ENCODE measurements at places on chromosomes 7 and 10.

- DNase-seq, result no peak
Measured at GRCh38 chr10:44780426-44780825, 130.7 kb upstream of the TMEM72 start.

DNA sequence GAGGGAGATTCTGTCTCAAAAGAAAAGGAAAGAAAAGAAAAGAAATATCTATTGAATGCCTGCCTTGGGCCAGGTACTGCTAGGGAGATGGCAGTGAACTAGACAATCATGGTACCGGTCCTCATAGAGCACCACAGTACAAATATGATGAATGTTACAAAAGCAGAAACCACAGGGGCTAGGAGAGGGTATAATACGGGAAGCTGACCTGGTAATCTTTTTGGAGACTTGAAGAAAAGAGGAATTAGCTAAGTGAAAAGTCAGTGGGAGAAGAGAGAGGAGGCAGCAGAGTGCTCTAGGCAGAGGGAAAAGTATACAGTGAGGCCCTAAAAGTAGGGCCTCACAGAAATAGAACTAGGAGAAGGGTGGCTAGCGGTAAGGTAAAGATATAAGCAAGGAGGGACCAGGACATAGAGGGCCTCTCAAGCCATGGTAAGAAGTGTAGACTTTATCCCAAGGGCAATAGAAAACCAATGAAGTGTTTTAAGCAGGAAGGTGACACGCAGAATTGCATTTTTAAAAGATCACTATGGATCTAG is 42.8 kb upstream of the WNT8B start:
- no peak for DNase-seq

GRCh38 chr7:70506434-70506833 is 625.5 kb upstream of the GALNT17 start:
- no peak for DNase-seq

DNA sequence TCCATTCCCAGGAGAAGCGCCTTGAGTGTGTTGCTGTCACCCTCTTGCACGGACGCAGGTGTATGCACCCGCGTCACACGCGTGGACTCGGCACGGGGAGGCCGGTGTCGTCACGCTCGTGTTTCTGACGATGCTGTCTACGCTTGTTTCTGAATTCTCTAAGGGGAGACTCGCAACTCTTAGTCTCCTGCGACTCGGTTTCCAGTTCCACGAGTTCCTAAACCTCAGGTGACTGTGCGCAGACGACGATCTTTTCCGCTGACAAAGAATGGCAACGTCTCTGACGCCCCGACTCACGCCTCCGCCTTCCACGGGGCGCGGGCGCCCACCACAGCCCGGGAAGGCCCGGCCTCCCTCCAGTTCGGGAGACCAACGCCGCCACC is 579 bp downstream of the IDI1 start:
- no peak for DNase-seq

GRCh38 chr7:143388491-143389101 is 7.5 kb downstream of the ZYX start:
- DNase-seq, result no peak

DNA sequence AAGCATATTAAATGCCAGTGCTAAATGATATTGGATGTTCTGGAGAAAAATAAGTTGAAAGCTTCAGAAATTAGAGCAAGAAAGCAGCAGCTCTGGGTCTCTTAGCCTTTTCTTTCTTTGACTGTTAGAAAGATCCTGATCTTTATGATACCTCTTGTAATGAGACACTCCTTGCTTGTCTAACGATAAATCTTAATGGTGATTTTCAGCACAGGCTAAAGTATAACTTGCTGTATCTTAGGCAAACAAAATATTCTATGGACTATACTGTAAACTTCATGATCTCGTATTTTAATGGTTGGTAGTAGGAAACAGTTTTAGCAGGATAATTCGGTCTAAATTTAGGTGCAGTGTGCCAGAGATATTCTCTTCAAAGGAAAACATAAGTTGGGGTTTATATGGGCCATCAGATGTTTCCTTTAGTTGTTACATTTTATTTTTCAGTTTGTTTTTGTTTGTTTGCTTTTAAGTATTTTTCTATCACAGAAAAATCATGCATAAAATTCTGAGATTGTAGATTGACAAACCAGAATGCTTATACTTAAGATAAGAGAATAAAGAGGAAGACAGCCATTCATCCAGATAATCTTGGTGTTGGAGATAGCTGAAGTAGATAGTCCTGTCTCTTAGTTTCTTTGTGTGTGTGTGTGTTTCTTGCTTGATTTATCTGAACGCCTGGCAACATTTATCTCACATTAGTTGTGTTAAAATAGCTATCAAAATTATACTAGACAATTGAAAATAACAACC is 4.7 kb downstream of the CASD1 start:
- DNase-seq, result no peak

DNA sequence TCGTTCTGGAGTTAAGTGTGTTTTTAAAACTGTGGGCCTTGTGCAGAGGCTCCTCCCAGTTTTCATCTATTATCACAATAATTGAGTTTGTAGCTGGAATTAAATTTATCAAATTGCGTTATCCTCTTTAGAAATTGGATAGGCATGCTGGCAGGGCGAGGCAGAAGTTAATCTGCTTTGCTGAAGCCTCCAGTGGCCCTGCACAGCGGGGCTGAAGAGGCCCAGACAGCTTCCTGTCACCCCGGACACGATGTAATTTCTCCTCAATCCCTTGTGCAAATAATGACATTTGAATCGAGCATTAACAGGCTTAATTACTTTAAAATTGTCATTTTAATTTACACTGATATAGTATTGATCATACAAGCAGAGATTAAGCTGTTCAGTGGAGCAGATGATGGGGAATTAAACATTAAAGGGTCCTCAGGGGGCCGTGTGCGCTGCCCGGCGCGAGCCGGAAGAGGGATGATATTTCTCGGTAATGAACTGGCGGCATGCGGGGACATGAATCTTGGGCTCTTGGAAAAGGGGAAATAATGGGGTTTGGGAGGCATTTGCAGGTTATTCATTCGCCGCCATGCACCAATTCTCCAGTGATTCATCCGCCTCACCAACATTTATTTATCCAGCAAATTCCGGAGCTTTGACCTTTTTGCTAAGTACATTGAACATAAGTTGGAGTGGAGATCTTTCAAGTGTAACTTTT is 118.5 kb downstream of the NKX6-2 start:
- no peak for DNase-seq

DNA sequence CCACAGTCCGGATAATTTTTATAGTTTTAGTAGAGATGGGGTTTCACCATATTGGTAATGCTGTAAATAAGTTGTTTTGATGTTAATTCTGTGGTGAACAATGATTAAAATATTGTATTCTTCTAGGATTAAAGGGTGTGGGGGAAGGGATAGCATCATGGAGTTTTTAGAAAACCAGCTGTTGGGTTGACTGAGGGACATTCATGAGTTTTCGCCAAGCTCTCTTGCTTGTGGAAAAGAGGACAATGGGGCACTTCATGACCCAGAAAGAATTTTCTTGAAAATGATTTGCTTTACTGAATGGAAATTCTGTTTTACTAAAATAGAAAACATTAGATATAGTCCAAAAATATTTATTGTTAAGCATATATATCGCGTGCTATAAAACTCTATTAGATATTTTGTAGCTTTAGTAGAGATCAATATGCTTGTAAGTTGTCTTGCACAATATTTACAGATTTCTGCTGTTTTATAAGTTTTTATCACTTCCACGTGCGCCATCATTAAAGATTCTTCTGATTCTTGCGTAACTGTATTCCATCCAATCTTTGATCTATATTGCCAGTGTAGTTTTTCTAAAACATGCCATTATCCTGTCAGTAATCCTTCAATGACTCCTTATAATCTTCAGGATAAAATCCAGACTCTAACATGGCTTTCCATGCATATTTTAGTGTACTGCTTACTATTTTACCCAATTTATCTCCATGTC is 41.8 kb downstream of the LCOR start:
- DNase-seq, result no peak

- DNase-seq, result no peak
Measured at GRCh38 chr7:102024769-102025391, 207.5 kb downstream of the CUX1 start.

- DNase-seq, result no peak
Measured at GRCh38 chr7:43385309-43385680, 197.6 kb upstream of the STK17A start.

GRCh38 chr7:30104157-30104556 is 30.6 kb upstream of the MTURN start:
- DNase-seq, result no peak

DNA sequence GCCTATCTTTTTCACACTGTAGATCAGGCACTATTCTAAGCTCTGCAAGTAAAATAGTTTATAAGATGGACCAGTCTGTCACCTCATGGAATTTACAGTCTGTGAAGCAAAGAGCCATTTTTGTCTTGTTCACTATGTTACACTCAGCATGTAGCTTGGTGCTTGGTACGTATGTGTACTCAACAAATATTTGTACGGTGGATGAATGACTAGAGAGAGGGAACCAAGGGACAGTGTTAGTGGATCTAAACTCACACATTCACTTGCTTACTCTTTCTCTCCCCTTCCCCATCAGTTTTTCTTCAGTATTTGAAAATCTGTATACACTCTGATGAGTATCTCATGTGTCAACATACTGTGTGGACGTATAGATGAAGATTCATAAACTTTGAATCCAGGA is 45.9 kb downstream of the PTF1A start:
- no peak for DNase-seq

DNA sequence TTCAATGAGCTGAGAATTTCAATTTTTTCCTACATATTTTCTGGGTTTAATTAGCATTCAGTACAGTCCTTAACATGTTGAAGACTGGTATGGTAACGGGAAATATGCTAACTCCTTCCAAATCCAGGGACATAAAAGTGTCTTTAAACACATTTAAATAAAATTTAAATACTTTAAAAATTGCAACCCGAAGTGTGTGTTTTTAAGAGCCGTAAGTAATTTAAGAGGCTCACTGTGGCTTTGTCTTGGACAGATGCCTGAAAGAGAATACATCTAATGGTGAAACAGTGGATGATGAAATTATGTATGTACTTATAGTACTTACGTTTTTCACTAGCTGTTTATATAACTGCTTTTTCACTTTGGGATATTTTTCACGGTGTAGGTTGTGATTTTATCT is 687.3 kb upstream of the CELF2 start:
- no peak for DNase-seq

GRCh38 chr7:82234457-82235049 is 209.0 kb downstream of the CACNA2D1 start:
- DNase-seq, result no peak

DNA sequence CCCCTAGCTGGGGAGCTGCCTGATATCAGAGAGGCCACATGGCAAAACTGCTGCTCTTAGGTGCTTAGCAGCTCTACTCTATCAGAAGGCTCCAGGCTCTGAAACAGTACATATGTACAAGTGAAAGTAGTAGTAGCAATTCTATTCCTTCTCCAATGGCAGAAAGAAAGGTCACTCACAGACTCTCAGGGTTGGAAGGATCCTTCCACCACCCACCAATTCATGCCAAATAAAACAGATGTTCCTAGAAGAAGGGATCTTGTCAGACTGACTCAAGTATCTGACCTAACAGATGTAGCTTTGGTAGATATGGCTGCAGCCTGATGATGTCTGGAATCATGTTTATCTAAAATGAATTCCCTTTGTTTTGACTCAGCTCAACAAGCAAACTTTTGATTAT is 8.0 kb upstream of the ALDH18A1 start:
- no peak for DNase-seq

- no peak for DNase-seq
Measured at GRCh38 chr7:90298145-90299038, 22.7 kb downstream of the FAM237B start.

DNA sequence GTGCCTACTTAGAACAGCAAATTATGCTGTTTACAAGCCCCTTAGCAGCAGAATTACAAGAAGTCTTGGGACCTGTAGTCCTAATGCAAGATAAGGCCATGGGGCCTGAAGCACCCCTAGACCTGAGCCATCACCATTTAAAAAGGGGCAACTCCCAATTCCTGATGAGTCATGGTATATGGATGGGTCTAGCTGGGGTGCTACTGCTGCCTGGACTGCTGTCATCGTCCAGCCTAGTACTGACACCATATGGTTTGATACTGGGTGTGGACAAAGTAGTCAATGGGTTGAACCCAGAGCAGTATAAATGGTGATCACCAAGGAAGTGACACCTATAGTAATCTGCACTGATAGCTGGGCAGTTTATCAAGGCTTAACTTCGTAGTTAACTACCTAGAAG is 450.0 kb downstream of the IPMK start:
- DNase-seq, result no peak

DNA sequence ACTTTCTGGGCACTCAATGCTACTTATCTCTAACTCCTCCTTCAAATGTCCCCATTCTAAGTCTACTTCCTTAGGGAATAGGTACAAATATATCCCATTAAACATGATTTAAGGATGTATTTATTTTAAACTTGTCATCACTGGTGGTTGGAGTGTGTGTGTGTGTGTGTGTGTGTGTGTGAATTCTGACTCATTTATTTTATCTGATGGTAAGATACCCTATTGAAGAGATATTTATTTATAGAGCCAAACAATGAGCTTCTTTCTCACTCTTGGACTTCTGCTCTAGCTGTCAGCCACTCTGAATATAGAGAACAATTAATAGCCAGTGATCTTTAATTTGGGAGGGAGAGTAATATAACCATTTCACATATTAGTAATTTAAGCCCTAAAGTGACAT is 17.8 kb upstream of the MAGI2 start:
- no peak for DNase-seq

- DNase-seq, result no peak
Measured at GRCh38 chr7:136677471-136678365, 190.7 kb upstream of the CHRM2 start.

DNA sequence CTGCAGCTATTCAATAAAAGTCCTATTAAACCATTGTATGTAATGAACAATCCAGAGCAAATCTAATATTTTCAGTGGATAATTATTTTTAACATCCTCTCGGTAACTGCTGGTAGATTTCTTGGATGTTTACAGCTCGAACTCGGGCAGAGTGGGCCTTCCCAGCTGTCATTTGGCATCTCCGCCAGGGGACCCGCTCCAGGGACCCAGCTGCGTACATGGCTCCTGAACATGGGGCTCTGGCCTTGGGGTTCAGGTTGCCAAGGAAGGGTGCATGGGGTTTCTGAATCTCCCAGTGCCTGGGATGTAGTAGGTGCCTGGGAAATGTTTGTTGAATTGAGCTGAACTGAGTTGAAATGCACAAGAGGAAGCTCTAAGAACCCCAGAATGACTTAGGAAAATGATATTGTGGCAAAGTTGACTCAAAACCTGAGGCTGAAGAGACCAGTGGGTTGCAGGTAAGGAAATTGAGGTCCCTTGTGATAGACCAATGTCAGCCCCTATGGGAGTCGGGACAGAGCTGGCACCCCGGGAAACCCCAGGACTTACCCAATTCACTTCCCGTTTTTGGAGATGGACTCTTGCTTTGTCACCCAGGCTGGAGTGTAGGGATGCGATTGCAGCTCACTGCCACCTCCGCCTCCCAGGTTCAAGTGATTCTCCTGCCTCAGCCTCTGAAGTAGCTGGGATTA is 228.4 kb downstream of the CUX1 start:
- DNase-seq, result no peak

- no peak for DNase-seq
Measured at GRCh38 chr7:105377903-105378302, 10.8 kb downstream of the SRPK2 start.

DNA sequence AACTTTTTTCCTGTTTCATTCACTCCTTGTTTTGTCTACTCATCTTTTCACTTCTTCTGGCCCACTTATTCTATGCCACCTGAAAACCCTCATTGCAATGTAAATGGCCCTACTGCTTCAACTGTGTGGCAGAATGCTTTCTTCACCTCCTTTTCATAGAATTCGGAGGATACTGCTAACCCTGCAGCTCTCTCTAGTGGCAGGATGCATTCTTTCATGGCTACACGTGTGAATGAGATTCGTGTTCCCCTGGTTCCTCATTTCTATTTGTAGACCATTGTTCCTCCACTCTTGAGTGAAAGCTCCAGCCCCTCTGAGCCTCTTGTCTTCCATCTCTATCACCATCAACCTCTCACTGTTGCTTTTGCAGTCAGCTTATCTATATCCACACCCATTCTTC is 20.9 kb upstream of the CYP26C1 start:
- no peak for DNase-seq
